ENCODE measurements at places on chromosomes 1 and 21.

DNA sequence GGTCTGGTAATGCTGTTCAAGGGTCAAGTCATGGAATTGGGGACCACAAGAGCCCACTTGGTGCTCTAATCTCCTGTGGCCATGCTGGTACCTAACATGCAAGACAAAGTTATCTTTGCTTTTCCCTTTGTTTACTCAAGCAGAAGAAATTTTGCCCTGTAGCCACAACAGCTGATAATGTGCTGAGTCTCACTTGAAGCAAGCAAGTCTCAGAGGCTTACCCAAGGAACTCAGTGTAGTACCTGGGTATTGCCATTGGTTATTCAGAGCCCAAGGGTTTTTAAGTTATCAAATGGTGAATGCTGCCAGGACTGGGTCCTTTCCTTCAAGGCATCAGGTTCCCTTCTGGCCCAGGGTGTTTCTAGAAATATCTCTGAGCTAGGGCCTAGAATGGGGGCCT is 198.9 kb upstream of the RNPC3 start:
- no peak for DNase-seq

- no peak for DNase-seq
Observed at GRCh38 chr1:27931759-27932158, 3.0 kb upstream of the SMPDL3B start.

DNA sequence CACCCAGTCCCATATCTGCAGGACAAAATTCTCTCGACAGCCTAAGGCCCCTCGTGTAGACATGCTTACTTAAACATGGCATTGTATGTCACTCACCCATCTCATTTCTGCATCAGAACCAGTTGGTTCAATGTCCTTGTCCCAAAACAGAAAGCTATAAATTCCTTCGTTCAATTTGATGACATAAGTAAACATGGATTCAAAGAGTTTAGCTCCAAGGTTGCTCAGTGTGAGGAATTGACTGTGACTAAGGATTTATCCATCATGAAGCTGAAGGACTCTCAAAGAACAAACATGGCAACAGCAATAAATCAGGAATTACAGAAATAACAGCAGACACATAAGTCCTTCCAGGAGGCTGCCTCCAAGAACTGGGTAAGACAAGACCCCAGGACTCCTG is 237.2 kb downstream of the TOMM20 start:
- no peak for DNase-seq

- no peak for DNase-seq
Observed at GRCh38 chr21:44335266-44336059, 3.7 kb downstream of the CFAP410 start.

DNA sequence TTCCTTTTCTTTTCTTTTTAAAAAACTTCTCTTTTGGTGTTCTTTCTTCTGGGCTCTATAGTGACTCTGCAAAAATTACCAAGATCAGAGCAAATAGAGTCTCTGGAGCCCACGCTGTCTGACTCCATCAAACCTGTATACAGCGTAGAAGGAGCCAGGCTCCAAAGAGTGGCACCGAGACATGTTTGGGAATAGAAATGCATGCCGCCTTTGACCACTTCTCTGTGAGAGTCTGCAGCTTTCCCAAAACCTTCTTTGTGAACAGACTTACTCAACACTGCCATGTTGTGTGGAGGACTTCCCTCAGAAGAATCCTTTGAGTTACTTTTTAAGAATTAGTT is 55.3 kb downstream of the GORAB start:
- no peak for DNase-seq
